ENCODE measurements at places on chromosomes 5 and 9.

- no peak for DNase-seq
These were observed 11.6 kb upstream of the CRB2 start for GRCh38 chr9:123344192-123344949.

DNA sequence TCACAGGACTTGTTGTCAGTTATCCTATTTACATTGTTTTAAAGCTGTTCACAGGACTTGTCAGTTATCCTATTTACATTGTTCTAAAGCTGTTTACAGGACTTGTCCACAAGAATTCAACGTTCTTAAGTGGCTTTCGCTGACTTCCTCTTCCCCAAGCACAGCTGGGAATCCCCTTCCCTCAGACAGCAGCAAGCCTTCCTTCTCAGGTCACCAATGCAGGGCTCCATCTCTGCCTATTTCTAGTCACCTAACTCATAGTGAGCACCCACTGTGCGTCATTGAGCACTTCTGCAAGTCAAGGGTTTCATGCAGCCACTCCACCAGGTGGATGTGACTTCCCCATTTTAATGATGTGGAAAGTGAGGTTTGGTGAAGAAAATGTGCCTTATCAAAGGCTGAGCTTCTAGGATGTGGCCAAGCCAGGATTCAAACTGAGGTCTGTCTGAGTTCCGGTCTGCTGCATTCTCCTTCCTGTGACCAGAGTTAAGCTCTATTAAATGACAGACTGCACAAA, 109.8 kb upstream of the ZNF462 start:
- DNase-seq: no peak

GRCh38 chr9:120627073-120627472, 47.1 kb upstream of the CDK5RAP2 start:
- DNase-seq: no peak

DNA sequence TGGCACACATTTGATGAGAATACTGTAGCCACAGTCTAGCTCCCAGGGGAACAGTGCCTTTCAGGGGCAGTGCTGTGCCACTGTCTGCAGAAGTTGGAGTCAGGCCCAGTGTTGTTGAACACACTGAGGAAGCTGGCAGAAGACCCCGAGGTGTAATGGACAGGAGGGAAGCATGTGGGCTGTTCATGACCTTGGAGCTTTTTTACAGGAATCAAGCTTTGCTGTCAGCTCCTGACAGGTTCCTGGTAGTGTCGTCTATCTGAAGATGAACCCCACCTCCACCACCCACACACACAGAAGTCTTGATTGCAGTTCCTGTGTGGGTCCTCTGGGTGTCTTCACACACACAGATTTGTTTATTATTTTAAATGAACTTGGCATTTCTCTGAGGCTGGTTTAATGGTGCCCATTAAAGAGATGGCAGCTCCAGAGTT, 40.3 kb upstream of the TNFAIP8 start:
- DNase-seq: no peak

- no peak for DNase-seq
These were observed 13.1 kb upstream of the ATP6V1G1 start for GRCh38 chr9:114574438-114574837.

DNA sequence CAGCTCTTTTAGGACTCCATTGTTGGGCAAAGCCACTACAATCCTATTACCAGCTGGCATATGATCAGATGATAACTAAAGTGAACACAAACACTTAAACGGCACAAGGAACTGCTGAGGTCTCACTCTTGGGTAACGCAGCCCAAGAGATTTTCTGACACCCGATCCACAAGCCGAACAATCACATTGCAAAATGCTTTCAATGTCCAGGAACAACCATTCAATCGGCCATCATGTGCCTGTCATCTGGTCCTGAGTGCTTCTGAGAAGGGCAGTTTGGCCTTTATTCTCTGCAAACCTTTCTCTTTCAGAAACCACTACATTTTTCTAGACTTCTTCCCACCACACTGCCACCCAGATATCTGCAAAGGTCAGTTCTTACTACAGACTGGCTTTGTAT, 283.1 kb downstream of the GLIS3 start:
- DNase-seq: no peak

GRCh38 chr5:148725675-148726074, 71.3 kb upstream of the HTR4 start:
- no peak for DNase-seq

GRCh38 chr9:127181595-127182190, 59.3 kb upstream of the ANGPTL2 start:
- no peak for DNase-seq

GRCh38 chr9:90511711-90512110, 130.9 kb downstream of the DIRAS2 start:
- DNase-seq: no peak

- no peak for DNase-seq
These were observed 10.1 kb upstream of the GRIA1 start for GRCh38 chr5:153480401-153480800.

- DNase-seq: no peak
These were observed 28.4 kb downstream of the PRRC2B start for GRCh38 chr9:131422241-131422792.

DNA sequence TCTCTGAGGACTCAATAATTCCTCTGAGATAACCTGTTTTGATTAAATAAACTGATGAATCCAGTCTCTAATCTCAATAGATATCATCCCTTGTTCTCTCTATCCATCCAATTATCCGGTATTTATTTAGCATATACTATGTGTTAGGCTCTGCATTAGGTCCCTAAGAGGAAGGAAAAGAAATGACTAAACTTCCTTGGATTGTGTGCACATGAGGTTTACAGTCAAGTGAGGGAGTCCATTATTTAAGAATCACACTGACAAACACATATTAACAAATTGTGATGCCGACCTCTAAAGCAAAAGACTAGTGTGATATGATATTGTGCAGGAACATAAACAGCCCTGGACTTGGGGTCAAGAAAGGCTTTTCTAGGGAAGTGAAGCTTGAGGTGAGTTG, 140.8 kb downstream of the HMHB1 start:
- no peak for DNase-seq

DNA sequence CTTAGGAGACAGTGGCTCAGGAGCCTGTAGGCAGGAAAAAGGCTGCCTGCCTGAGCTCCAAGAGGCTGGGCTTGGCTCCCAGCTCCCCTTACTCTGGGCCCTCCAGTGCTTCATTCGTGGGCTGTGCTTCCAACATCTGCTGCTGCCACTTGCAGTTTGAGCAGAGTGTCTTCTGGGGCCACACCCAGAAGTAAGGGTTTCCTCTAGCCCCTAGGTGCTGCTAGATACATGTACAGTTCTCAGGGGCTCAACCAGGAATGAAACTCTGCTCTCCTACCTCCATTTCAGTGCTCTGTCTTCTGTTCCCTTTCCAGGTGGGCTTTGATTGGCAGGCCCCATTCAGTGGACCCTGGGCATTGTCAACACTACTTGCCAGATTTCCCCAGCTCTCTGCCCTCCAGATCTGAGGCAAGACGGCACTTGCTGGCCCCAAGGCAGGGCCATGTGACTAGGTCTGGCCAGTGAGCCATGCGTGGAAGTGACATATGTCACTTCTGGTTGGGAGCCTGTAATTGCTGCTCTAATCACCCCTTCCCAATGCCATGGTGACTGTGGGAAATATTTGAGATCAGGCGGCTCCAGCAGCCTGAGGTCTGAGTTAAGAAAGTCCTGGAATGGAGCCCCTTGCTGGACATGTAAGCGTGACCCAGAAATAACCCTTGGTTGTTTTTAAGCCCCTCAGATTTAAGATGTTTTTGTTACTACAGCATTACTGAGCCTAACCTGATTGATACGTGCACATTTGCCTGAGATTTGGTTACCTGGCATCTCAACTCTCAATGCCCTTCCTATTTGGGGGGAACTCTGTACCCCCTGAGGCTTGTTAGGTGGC, 9.4 kb upstream of the BOD1 start:
- no peak for DNase-seq
